ENCODE measurements at places on chromosomes 11 and 22. TPM values are rescaled to one million over a fixed set of nuclear protein-coding genes. Genes with fewer than 3 reads are reported as not detected.

Gene ZNHIT2
- 11.8 TPM for total RNA-seq

GRCh38 chr11:113895367-113896155 lies 9.0 kb upstream of the HTR3B start:
- DNase-seq, result no peak

DNA sequence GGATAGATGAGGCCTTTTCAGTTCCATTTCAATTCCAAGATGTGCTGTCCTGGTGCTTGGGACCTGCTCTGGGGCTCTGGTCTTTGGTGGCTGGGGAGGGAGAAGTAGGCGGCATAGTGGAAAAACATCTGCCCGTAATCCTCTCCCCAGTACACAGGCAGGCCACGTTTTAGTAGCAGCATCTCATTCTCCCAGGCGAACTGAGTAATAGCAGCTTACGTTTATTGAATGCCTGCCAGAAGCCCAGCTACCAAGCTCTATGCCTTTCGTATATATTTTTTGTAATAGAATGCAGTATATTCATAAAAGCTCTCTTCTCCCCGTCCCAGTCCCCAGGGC lies 11.4 kb downstream of the ACO2 start:
- DNase-seq, result peak; percentile 74

- no peak for DNase-seq
Observed at GRCh38 chr22:39215070-39215396, 29.7 kb downstream of the PDGFB start.

Gene CNIH2
- 1.1 TPM for total RNA-seq

DNA sequence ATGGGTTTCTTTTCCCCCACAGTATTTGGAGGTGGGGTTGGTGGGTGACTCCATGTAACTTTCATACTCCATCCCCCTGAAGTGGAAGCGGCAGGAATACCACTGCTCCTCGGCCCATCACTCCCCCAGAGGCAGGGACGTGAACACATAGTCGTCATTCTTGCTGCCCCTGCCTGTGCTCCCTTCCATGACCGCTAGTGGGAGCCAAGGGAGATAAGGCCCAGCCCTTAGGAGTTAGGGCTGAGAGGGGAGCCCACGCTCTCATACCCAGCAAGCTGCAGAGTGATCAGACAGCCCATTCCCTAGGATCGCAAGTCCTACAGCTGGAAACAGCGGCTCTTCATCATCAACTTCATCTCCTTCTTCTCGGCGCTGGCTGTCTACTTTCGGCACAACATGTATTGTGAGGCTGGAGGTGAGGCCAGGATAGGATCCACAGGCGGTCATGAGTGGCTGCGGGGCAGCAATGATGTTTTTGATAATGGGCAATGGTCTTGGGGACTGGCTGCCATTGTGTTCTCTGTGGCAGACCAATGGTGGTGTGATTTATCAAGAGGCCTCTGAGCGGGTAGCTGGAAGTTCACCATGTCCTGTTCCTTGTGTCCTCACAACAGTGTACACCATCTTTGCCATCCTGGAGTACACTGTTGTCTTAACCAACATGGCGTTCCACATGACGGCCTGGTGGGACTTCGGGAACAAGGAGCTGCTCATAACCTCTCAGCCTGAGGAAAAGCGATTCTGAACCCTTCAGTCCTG lies 15.9 kb downstream of the RHOG start:
- DNase-seq, result no peak

DNA sequence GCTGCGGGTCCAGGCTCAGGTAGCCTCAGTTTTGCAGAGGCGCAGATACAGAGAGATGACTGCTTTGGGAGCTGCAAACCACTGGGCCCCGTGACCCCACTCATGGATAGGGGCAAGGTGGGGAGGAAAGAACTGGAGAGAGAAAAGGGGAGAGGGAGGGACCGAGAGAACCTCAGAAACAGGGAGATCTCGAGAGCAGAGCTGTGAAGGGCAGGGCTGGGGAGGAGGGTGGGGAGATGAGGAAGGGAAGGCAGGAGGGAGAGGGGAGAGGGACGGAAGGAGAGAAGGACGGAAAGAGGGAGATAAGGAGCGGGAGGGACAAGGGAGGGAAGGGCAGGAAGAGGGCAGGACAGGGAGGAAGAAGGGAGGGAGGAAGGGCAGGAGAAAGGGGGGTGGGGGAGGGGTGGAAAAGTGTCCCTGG lies 46.3 kb downstream of the IGLL1 start:
- DNase-seq, result no peak

DNA sequence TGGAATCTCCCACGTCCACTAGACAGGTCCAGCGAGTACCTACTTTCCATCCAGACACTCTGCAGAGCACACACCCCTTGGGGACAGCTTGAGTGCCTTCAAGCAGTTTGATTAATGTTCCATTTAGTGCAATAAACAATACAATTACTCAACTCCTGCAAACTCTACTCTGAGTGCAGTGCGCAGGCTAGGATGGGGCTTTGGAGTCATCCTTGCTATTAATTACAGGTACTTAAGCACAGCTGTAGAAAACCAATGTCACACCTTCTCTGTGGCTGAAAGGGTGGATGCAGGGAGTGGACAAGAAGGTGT lies 82.6 kb downstream of the MN1 start:
- no peak for DNase-seq

DNA sequence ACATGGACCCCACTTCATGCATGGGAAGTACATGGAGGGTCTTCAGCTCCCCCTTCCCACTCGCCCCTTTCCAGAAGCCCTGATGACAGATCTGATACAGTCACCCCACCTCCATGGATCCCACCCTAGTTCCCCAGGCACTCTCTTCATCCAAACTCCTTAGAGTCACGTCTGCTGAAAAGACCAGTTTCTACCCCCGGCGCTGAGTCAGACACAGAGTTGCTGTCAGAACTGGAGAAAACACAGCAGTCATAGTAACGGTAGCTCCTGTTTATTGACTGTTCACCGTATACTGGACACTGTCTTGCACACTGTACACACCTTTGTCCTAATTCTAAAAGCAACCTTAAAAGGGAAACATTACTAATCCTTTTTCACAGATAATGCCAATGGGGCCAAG lies 29.1 kb downstream of the DRD2 start:
- DNase-seq, result no peak

GRCh38 chr11:67024966-67025365 lies 2.0 kb downstream of the SYT12 start:
- no peak for DNase-seq

Gene DYNC2H1
- total RNA-seq, result 10.9 TPM

DNA sequence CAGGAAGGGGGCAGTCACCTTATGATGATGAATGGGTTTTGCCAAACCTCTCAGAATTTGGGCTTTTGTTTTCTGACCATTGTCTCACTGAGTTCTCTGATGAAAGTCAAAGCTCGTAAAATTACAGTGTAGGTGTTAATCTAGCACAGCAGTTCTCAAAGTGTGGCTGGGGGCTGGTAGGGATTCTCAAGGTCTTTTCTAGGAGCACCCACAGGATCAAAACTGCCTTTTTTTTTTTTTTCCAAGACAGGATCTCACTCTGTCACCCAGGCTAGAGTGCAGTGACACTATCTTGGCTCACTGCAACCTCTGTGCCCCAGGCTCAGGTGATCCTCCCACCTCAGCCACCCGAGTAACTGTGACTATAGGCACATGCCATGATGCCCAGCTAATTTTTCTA lies 66.1 kb downstream of the C22orf31 start:
- DNase-seq, result no peak

DNA sequence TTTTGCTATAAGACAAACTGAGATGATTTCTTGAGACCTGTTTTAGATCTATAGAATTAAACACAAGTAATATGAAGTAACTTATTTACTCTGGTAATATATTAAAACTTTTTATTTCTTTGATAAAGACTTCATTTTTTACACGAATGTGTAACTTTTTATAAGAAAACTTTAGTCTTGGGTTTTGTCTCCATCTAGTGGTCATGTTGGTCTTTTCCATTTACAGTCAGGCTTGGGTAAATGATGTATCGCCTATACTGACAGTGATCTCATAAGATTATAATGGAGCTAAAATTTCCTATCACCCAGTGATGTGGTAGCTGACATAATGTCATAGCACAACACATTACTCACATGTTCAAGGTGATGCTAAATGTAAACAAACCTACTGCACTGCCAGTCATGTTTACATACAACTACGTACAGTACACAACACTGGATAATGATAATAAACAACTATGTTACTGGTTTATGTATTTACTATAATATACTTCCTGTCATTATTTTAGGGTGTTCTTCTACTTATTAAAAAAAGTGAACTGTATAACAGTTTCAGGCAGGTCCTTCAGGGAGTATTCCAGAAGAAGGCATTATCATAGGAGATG lies 7.5 kb upstream of the C11orf97 start:
- DNase-seq, result peak; percentile 58

DNA sequence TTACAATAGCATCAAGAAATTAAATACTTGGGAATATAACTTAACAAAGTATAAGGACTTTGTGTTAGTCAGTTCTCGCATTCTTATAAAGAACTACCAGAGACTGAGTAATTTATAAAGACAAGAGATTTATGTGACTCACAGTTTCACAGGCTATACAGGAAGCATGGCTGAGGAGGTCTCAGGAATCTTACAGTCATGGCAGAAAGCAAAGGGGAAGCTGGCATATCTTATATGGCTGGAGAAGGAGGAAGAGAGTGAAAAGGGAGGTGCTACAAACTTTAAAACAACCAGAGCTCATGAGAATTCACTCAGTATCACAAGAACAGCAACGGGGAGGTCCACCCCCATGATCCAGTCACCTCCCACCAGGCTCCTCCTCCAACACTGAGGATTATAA lies 32.0 kb upstream of the CCDC134 start:
- peak; percentile 16 for DNase-seq

GRCh38 chr22:45846952-45847351 lies 130.0 kb downstream of the WNT7B start:
- no peak for DNase-seq

- no peak for DNase-seq
Observed at GRCh38 chr11:124339396-124340141, 19.6 kb upstream of the OR8D2 start.

GRCh38 chr11:67311556-67312082 lies 8.3 kb downstream of the SSH3 start:
- DNase-seq, result no peak

DNA sequence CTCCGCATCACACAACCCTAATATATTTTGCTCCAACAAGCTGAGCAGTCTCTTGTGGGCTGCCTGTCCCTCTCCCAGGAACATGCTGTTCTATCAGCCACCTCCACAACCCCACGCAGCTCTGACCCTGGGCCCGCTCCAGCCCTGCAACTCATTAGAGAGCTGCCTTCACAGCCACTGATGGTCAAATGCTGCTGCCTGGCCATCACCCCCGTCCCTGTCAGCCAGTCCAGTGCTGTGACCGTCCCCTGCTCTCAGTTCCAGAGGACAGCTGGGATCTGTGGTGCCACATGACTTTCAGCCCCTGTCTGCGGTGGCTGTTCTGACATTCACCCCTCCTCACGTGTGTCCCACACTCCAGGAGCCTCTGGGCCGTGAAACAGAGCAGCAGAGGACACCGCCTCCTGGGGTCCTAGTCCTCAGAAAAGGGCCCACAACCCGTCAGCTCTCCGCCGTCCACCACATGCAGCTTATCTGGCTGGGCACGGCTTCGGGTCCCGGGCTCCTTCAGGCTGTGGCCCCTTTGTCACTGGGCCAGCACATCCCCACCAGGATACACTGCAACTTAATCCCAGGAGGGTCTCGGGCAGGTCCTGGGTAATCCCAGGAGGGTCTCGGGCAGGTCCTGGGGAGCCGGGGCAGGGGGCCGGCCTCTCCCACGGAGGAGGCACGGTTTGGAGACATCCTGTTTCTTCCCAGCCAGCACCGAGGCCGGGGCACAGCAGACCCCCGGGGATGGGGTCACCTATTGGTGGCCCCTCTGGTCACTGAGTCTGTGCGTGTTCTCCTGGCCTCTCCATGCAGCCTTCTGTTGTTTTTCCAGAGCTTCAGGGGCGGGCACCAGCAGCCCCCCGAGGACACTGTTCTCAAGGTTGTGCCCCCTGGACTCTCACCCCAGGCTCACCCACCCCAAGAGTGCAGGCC lies 15.1 kb downstream of the CRELD2 start:
- DNase-seq, result no peak

Gene CYTH4
- not detected for total RNA-seq

DNA sequence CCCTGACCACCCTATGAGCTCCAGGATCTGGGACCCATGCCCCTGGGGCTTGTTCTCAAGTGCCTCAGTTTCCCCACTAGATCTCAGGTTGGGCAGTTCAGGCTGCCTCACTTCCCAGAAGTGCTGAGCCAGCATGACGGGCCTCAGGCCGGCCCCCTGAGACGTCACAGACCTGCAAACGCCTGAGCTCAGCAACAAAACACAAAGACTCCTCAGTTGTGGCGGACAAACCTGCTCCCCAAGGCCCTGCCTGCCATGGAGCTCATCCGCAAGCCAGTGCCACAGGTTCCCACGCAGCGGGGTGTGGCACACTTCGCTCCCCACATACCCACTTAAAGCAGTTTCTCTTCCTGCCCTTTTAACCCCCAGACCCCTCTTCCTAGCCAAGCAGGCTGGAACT lies 45.2 kb downstream of the NECTIN1 start:
- DNase-seq, result no peak

- DNase-seq, result no peak
Observed at GRCh38 chr11:128482512-128483191, 104.7 kb downstream of the ETS1 start.

GRCh38 chr11:28520291-28520690 lies 412.1 kb downstream of the METTL15 start:
- no peak for DNase-seq

Gene SGSM1
- total RNA-seq, result not detected

Gene CARD10
- total RNA-seq, result 5.4 TPM

Gene MS4A15
- not detected for total RNA-seq

GRCh38 chr11:63563201-63564055 lies at the start of gene PLAAT2:
TSS of gene PLAAT2 (minus strand) at chr11:63563379. CDS start at chr11:63563324, 55 bp downstream.
- no peak for DNase-seq

GRCh38 chr11:5204787-5205186 lies 4.3 kb upstream of the OR51V1 start:
- peak; percentile 75 for DNase-seq

Gene CHST1
- not detected for total RNA-seq

GRCh38 chr11:126841999-126842398 lies 158.6 kb downstream of the KIRREL3 start:
- DNase-seq, result no peak

Gene CRYBB2
- not detected for total RNA-seq

DNA sequence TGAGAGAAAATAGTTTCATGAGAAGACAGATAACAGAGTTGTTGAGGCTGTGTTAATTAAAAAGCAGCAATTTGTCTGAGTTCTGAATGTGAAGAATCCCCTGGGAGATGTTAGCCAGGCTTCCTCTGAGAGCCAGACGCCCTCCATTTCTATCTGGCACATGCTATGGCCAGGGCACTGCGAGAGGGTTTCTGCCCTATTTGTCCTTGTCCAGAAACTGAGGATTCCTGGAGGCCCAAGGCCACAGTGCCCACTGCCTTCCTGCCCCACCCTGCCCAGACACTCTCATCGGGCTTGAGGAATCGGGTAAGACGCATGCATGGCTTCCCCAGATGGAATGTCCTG lies 484.6 kb downstream of the OPCML start:
- DNase-seq, result no peak

GRCh38 chr22:37178350-37179125 lies 9.5 kb downstream of the C1QTNF6 start:
- no peak for DNase-seq

DNA sequence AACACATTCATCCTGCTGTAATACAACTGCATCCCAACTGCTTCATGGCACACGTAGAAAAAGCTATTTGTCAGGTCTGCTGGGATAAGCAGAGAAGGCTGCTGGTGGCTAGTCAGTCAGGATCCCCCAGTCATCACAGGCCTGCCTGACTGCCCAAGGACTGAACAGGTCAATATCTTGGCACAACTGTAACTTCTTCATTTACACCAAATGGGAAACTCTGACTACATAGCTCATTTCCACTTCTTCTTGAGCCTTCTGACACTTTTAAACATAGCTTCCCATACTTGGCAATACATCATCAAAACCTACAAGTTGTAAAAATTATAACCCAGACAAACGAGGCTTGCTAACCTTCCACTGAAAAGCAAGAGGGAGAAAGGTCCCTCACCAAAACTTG lies 2.8 kb downstream of the TMEM9B start:
- DNase-seq, result no peak

Gene PHF21A
- 25.5 TPM for total RNA-seq

Measured in HFFc6 (cell line).